ENCODE measurements at places on chromosomes 7 and 10.
A peak's percentile ranks its signal among the peaks of the same experiment; 100 is the strongest.

GRCh38 chr7:115178835-115179234, 256.9 kb downstream of the MDFIC start:
- H3K27me3 ChIP-seq, result no peaks in the 10 kb centered on the region
- H3K27ac ChIP-seq, result no peak overlapping the region
- H3K36me3 ChIP-seq, result no peaks in the 10 kb centered on the region
- no peak overlapping the region for H3K4me3 ChIP-seq
- peak; percentile 71 for DNase-seq

DNA sequence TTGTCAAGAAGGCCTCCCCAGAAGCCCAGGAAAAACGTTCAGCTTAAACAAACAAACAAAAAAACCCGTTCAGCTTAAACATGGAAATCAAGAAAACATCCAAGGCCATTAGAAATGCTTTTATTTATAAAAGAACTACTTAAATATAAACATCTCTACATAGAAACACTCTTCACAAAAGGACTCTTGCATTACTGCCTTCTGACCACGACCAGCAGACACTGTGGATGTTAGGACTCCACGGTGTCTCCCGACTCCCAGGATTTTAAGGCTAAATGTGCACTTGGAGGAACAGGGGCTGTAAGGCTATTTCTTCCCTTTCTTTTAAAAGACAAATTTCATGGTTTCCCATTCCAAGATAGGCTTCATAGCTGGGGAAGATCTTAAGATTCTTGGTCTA, 93.0 kb downstream of the ABCC2 start:
- no peak for DNase-seq
- H3K4me3 ChIP-seq, result no peak overlapping the region
- peaks cover 4% of the 10 kb centered on the region for H3K36me3 ChIP-seq
- no peaks in the 10 kb centered on the region for H3K4me1 ChIP-seq
- H3K27me3 ChIP-seq, result no peaks in the 10 kb centered on the region

DNA sequence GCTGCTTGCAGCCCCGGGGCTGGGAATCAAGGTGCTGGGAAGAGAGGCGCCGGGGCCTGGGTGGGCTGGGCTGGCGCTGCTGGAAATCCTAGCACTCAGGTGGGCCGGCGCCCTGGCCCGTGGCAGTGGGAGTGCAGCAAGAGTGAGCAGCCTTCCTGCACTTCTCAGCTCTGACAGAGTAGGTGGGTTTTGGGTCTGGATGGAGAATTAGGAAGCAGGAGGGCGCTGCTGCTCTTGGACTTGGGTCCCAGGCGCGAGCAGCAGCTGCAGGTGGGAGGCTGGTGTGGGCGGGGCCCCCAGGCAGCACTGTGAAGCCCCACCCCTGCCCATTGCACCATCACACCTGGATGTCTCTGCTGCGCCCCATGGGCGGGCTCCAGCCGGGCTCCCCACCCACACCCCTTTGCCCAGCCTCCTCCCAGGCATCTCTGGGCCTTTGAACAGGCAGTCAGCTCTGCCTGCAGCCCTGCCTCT, 6.0 kb downstream of the BRI3 start:
- H3K4me3 ChIP-seq, result no peak overlapping the region
- peaks cover 2% of the 10 kb centered on the region for H3K36me3 ChIP-seq
- H3K27ac ChIP-seq, result peak overlapping the region; percentile 93
- H3K27me3 ChIP-seq, result no peaks in the 10 kb centered on the region

DNA sequence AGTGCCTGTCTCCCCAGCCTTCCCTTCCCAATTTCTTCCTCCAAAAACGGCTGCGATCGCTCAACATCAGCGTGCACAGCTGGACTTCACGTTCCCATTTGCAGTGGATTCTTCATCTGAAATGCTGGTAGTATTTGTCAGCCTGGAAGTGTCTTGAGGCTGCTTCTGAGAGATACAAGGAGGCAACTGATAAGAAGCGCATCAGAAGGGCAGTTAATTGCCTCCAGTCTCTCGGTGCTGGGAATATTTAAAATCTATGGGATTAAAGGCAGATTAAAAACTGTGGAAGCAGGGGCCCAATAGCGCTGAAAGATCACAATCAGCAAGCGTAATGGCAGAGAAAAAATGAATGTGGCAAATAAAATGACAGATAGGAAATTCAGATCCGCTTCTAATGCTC, 450.0 kb downstream of the GATA3 start:
- no peak for DNase-seq
- no peaks in the 10 kb centered on the region for H3K4me1 ChIP-seq
- no peaks in the 10 kb centered on the region for H3K27me3 ChIP-seq
- H3K27ac ChIP-seq, result no peak overlapping the region
- H3K4me3 ChIP-seq, result no peak overlapping the region
- H3K36me3 ChIP-seq, result no peaks in the 10 kb centered on the region

Measured in kidney (tissue), 22 donors.